ENCODE measurements at places on chromosomes 3 and 15.

GRCh38 chr3:159721324-159721723 lies 267.3 kb upstream of the IL12A start:
- no peak for DNase-seq

DNA sequence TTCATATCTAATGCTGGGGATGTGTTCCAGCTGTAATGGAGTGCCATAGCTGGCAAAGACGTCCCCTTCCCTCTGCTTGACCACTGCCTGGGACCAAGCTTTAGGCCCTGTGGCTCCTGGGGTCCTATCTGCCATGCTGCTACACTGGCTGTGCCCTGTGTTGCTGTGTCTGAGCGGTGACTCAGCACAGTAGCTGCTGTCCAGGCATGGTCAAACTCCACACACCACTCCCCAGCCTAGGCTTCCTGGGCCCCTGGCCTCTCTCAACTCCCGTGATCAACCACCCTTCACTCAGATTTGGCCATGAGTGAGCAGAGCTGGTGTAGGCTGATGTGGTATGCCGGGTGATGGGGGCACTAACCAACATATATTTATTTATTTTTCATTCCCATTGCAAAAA lies 27.0 kb downstream of the EPHB1 start:
- DNase-seq = no peak

DNA sequence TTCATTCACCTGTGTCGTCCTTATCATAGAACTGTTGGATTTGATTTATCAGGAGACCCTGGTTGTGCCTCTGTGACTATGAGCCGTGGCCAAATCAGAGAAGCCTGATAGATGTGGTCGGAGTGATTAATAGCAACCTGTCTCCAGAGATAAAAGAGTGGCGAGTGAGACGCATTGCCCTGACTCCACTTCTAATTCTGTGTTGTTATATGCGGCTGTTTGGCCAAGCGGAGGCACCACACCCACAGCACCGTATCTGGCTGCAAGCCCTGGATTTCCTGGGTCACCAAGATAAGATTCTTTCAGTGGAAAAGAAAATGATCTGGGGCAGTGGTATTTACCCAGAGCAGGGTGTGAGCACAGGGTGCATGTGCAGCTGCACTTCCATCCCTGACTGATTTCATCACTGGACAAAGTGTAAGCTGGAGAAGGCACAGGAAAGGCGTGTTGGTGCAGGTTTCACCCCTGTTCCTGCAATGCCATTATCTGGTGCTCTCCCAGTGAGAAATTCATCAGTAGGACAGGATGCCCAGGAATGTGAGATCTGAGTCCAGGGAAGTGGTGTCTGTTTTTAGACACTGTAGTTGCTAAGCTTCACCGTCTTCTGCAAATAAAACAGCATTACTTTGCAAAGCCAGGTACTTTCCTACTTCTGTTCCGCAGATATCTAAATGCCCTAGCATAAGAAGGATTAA lies 84.6 kb downstream of the CD47 start:
- DNase-seq = no peak

- no peak for DNase-seq
Observed at GRCh38 chr3:53240989-53241972, 14.5 kb downstream of the TKT start.

DNA sequence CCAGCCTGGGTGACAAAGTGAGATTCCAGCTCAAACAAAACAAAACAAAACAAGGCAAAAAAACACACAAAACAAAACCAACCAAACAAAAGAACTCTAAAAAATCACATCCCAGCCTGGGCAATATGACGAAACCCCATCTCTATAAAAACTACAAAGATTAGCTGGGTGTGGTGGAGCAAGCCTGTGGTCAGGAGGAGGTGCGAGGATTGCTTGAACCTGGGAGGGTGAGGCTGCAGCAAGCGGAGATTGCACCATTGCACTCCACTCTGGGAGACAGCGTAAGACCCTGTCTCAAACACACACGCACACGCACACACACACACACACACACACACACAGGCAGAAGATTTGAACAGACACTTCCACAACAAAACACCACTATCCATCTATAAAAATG lies 99.6 kb downstream of the SHQ1 start:
- no peak for DNase-seq

DNA sequence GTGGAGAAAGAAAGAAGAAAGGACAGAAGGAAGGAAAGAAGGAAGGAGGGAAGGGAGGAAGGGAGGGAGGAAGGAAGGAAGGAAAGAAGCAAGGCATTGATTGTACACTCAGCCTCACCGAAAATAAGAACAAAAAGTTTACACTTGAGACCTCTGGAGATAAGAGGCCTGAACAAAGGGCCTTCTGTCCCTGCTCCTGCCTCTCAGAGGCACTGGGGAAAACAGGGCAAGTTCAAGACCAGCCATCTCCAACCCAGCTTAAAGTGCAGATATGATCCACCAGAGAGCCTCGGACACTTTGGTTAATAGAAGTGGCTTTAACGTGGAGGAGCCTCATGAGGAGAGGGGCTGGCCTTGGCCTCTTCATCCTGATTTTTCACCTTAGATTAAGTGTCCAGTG lies 582.9 kb upstream of the PPP2R3A start:
- no peak for DNase-seq

- DNase-seq = no peak
Observed at GRCh38 chr3:16124636-16125035, 49.8 kb upstream of the GALNT15 start.

GRCh38 chr3:32340039-32340438 lies 51.6 kb upstream of the CMTM7 start:
- DNase-seq = no peak

GRCh38 chr15:80107774-80108173 lies 45.0 kb upstream of the FAH start:
- no peak for DNase-seq

- no peak for DNase-seq
Observed at GRCh38 chr3:76367281-76367680, 581.9 kb upstream of the ZNF717 start.

DNA sequence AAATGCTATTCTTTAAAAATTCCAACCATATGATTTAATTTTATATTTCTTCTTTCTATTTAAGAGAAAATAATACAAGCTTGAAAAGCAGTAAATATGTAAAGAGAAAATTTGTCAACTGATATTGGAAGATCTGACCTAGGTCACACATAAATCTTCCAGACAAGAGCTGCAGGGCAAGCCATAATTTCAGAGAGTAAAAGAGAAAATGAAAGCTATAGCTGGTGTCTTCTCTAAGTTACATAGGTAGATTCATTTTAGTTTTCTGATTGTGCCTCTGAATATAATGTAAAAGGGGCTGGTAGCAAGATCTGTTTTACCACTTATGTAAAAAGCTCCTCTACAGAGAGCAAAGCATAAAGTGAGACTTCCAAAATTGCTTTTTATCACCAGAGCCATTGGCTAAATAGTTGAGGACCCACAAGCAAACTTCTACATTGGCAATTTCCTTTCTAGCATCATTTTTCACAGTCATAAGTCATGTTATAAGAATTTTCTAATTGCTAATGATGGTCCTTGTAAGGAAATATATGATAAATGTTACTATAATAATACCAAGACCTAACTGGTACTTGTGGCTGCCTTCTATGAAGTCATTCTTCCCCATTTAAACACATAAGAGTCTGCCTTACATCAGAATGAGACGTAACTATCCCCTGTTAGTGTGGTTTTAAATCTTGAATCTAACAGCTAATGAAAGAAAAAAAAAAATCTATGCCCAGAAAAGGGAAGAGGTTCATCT lies 80.8 kb upstream of the SKOR1 start:
- no peak for DNase-seq

DNA sequence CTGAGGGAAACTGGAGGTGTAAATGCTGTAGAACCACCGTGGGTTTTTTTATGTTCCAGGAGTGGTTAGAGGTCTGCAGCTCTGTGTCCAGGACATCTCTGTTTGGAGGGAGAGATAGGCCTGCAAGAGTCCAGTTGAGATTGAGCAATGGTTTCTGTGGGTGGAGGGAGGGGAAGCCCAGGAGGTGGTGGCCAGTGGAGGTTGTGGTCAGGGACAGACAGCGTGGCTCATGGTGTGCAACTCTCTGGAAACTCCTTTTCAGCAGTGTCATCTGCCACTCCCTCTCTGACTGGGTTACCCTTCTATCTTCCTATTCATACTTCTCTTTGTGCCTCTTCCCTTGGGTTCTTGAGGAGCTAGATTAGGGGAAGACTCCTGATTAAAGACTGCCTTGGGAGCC lies 9.6 kb downstream of the XCR1 start:
- DNase-seq = no peak

GRCh38 chr15:42915654-42916315 lies 4.8 kb downstream of the TTBK2 start:
- DNase-seq = no peak

DNA sequence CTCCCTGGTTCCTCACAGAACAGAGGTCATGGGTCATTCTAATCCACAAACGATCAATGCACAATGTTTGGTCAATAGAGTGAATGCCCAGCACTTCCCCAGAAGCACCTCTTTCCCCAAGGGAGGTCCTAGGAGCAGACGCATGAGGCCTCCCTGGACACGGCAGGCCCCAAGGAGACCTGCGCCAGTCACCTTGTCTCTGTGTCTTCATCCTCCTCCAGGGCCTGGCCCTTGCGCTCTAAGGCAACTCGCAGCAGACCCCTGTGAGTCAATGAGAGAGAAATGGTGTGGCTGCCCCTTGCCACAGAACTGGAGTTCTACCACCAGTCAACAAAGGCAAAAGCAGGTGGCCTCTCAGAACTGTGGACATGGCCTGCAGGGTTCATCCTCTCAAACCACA lies 18.1 kb downstream of the ALS2CL start:
- DNase-seq = no peak

GRCh38 chr3:129543999-129544398 lies 1.0 kb downstream of the H1-8 start:
- DNase-seq = no peak

DNA sequence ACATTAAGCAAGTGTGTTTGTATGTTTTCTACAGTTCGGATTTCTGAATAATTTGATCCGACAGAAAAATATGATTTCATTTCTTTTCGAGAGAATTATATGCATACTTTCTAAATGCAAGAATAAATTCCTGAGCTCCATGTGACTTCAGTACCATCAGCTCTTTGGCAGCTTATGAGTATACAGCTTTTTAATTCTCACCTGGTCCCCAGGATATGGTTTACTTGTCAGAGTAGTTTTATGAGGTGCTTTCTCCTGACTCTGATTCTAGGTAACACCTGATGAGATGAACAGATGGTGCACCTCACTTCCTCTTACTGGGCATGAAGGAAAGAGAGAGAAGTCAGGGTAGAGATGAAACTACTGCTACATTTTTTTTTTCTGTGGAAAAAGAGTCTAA lies 3.1 kb downstream of the HGD start:
- no peak for DNase-seq

- DNase-seq = no peak
Observed at GRCh38 chr3:15823092-15823491, 25.3 kb upstream of the ANKRD28 start.

GRCh38 chr3:186107215-186108105 lies 1.4 kb downstream of the ETV5 start:
- no peak for DNase-seq

- DNase-seq = no peak
Observed at GRCh38 chr3:31779514-31779913, 201.5 kb downstream of the OSBPL10 start.

- DNase-seq = no peak
Observed at GRCh38 chr3:42935472-42935871, 29.5 kb downstream of the ZNF662 start.

DNA sequence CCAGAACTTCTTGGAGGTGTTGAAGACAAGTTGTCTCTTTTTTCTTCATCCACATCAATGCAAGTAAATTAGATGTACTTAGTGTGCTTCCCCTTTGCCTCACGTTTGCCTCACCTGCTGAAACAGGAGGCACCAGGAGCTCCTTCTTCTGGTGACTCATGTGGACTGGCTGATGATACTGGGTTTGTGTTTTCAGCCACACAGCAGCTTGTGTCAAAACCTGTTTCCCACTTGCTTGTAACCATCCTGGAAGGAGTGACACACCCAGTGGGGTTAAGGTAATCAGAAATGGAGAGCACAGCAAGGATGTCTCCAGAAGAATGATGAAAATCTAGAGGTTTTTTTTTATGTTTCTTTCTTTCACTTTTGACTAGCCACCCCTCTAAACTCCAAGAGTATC lies 143.3 kb upstream of the RBMS3 start:
- no peak for DNase-seq

DNA sequence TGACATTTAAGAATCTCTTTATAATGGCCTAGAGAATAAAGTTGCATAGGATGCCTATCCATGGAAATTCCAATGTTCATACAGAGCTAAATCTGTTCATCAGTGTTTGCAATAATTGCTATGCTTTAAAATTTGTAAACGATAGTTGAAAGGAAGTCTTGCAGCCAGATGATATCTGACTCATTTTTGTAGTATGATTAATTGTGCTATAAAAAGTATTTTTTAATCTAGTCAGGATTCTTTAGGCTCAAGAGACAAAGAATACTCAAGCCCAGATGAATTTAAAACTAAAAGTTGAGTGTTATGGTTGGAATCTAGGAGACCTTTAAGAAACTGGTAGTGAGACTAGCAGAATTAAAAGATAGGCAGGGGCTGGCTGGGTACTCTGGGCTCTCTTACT lies 50.5 kb downstream of the SUCNR1 start:
- no peak for DNase-seq

DNA sequence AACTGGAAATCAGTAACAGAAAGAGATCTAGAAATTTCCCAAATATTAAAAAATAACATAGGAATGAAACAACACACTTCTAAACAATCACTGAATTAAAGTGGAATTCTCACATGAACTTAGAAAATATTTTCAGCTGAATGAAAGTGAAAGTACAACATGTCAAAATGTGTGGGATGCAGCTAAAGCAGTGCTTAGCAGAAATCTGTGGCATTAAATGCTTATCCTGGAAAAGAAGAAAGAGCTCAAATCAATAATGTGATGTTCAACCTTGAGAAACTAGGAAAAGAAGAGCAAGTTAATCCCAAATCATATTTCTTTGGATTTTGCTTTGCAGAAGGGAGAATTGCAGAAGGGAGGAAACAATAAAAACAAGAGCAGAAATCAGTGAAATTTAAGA lies 98.2 kb upstream of the NR2E3 start:
- DNase-seq = no peak

DNA sequence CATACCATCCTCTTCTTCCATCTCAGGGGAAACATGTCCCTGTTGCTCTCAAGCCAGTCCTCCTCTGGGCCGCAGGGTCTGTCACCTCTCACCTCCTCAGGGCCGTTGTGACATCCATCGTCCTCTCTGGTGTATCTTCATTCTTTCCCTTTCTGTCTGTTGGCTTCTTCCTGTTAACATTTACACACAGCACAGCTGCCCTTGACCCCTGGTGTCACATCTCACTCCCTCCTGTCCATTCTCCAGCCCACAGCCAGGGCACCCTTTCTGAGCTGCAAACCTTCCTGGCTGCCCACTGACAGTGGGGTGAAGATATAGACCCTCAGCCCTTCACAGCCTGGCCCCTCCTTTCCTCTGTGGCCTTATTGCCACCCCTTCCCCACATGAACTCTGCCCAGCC lies 79.6 kb upstream of the ADAMTSL3 start:
- no peak for DNase-seq

All from stimulated activated CD4-positive, alpha-beta T cell treated with anti-CD3 and anti-CD28 coated beads, TNF-alpha, amount 100 ng/mL, for 48 hours (primary cell).